ENCODE measurements at places on chromosomes 7 and 10.

GRCh38 chr7:124323597-124323996 lies 290.7 kb upstream of the TMEM229A start:
- no peak for DNase-seq

- no peak for DNase-seq
These were observed 32.0 kb downstream of the C10orf90 start for GRCh38 chr10:126638542-126638941.

DNA sequence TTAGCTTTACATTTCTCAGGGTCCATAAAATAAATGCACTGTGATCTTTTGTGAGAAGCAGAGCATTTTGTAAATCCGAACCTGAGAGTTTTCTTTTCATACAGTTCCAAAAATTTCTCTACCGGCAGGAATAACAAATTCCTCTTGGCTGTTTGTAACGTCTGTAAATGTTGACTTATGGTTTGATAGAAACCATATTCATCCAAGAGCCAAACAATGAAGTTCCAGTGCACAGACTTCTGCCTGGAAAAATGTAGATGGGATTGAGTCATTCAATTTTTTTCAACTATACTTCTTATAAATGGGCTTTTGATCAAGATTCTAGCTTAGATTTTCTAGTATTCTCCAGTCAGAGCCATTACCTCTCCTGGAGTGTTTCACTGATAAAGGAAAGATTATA lies 530.6 kb downstream of the TFEC start:
- no peak for DNase-seq

DNA sequence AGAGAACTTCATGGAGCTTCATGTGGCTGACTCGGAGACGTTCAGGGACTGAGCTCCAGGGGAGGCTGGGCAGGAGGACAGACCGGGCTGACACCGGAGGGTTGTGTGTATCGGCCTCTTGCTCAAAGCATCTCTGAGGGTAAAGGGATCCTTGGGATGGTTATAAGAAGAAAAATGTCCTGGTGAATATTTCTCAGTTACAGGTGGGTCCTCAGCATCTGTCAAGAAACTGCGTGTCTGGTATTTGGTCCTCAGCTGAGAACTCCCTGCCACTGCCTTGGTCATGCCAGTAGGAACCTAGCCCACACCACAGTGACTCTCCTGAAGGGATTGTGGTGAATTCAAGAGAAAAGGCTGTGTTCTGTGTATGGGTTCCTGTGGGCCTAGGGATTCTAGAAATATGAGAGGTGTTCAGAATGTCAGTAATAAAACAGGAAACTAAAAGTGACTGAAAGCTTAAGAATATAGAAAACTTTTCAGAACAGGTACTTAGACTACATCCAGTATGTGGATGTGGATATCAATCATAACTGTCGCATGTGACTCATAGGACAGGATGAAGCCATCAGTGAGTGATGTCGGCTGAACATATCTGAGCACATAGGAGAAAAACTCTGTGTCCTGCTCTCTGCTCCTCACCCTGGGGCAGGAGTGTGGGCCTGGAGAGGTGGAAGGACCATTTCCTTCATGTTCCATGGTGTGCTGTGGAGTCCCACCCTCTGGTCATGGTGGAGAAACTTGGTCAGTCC lies 28.4 kb downstream of the MBL2 start:
- no peak for DNase-seq

GRCh38 chr7:101598986-101599771 lies 29.9 kb downstream of the MYL10 start:
- no peak for DNase-seq

Measured in GM04503 (cell line).